ENCODE measurements at places on chromosomes 4 and X. TPM values are rescaled to one million over a fixed set of nuclear protein-coding genes. Genes with fewer than 3 reads are reported as not detected.

- DNase-seq: no peak
Measured at GRCh38 chr4:3285558-3286334, 7.1 kb upstream of the RGS12 start.

DNA sequence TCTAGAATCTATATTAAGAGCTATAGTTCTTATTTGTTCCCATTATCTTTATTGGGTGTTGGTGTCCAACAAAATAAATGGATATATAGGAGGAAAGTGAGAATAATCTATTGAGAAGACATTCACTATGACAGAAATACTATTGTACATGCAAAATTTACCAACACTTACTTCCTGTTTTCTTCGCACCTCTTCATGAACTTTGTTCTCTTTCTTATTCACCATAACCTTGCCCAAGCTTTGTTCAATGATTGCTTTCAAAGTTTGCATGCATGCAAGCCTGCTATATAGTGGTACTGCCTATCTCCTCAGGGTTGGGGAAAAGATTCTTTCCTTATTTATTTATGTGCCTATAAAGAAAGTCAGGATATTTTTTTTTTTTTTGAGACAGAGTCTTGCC, 176.4 kb upstream of the JADE1 start:
- no peak for DNase-seq

Gene UCP1
- total RNA-seq: not detected

GRCh38 chr4:98151145-98151924, 8.1 kb upstream of the STPG2 start:
- no peak for DNase-seq

DNA sequence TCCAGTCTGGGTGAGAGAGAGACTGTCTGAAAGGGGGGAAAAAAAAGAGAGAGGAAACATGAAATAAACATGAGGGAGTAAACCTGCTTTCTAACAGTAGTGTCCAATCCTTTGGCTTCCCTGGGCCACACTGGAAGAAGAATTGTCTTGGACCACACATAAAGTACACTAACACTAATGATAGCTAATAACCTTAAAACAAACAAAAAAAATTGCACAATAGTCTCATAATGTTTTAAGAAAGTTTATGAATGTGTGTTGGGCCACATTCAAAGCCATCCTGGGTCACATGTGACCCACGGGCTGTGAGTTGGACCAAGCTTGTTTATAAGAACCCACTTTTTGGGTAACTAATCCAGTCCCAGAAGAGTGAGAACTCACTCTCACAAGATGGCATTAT, 30.3 kb downstream of the PDS5A start:
- no peak for DNase-seq

Gene NOCT
- 20.4 TPM for total RNA-seq

DNA sequence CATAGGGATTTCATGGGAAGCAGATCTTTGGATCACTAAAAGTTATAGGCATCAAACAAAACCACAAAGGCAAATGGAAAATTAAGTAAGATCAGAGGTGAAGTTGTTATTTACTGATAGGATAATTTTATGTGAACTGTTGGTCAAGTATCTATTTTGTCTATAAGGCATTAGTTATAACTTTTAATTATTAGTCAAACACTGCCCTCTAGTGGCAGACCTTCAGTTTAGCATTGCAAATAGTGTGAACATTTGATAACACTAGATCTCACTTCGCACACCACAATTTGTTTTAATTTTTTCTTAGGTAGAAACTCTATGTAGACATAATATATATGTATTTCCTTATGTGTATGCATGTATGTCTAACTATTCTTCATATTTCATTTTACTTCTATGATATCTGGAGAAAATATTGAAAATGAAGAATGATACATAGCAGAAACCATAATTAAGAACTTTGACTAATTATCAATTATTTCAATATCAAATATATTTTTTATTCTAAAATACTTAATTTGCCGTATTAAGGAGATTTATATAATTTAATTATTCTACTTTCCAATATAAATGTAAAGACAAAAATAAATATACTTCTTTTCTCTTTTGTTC, 214.5 kb upstream of the TACR3 start:
- DNase-seq: peak; percentile 78

DNA sequence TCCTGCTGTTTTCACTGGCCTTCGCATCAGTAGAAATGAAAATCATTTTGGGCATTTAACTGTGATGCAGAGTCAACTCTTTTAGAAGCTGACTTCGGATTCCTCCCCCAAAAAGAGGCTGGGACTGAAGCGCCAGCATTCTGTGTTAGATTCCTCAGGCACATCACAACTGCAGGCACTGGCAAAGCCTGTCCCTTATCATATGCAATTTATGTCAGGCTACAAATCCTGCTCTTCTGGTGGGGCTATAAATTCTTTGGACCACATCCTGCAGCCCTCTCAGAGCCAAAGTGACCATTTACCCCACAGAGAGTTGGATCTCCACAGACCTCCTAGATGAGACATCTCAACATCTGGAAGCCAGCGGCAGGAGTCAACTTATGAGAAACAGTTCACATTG, 138.4 kb downstream of the CBR4 start:
- DNase-seq: no peak

Gene RAB33A
- total RNA-seq: not detected

Gene ART3
- total RNA-seq: not detected

DNA sequence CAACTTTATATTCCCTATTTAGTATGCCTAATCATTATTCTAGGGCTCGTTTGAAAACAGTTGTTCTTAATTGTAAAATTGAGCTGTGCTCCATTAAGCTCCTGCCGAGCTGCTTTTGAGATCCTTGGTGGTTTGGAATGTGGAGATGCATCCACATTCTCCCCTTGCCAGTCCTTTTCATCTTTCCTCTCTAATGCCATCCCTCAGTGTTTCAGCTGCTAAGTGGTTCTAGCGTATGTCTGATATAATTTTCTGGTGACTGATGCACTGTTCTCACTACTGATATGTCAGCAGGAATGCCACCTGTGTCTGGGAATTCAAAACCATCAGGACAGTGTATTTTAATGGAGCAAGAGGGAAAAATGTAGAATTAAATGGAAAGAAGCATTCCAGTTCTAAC, 1085.0 kb downstream of the CCSER1 start:
- DNase-seq: no peak

All from HT-29 (cell line).